Small intestine (tissue), 16 donors: ENCODE measurements at places on chromosomes 16 and 17. TPM values are rescaled to one million over a fixed set of nuclear protein-coding genes. Genes with fewer than 3 reads are reported as not detected.

Gene PCGF2
- polyA plus RNA-seq = 16.7 TPM

Gene C17orf67
- polyA plus RNA-seq = 41.9 TPM

- DNase-seq = peak; percentile 47
Observed at GRCh38 chr17:36705874-36706731, 104.7 kb downstream of the MRM1 start.

DNA sequence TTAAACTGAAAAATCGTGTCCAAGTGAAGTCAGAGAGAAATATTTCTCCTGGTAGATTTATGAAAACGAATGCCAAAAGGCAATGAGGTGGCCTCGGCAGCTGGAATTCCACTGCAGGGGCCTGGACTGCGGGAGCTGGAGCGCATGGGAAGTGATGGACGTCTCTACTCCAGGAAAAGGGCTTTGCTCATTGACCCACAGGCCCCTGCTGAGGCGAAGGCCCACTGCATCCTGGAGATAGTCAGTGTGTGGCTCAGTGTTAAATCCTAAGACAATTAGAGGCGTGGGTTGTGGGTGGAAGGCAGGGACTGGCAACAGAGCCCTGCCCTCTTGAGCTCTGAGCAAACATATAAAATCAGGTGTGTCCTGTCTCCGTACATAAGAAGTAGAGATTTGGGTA, 191.4 kb downstream of the SLC39A11 start:
- DNase-seq = no peak

- DNase-seq = no peak
Observed at GRCh38 chr16:74749291-74750055, 25.1 kb downstream of the FA2H start.

DNA sequence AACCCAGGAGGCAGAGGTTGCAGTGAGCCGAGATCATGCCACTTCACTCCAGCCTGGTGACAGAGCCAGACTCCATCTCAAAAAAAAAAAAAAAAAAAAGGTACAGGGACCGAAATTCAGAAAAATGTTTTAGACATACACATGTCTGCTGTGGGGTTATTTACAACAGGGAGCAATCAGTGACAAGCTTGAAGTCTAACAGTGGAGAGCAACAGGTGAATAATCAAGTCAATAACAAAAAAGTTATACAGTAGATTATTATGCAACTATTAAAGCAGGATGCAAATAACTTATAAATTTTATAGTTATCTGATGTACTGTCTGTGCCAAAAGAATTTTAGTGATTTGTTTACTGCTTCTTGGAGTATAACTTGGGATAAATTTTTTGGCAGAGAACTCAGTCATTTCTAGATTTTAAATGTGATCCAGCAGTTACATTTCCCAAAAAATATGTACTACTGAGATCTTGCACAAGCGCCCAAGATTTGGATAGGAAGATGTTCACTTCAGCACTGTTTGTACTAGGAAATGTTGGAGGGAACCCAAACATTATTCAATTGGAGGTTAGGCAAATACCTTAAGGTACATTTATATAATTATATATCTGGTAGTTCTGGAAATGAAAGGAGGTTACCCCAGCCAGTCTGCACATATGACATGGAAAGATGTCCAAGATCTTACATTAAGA, 34.1 kb downstream of the EEF2K start:
- DNase-seq = no peak

DNA sequence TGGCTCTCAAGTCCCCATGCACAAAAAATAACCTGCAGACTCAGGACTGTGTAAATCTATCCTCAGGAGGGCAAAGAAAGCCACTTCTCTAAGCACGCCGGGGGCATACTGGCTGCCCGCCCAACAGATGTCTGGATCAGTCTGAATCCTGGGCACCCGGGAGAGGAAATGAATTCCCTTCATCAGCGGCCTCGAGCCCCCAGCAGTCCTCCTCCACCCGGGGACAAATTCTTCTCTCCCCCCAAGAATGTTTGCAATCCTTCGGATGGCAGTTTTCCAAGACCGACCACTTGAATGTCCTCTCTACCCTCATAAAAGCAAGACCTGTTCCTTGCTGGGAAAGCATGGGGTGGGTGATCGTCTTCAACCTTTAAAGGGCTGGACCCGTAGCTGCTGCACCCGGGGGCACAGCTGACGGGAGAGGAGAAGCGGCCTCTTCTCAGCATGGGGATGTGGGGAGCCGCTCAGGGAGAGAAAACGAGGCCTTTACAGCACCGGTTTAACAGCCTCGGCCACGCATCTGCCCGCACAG, 9.4 kb upstream of the MAP2K3 start:
- DNase-seq = no peak
